CMK (cell line): ENCODE measurements at places on chromosomes 5 and 9.

DNA sequence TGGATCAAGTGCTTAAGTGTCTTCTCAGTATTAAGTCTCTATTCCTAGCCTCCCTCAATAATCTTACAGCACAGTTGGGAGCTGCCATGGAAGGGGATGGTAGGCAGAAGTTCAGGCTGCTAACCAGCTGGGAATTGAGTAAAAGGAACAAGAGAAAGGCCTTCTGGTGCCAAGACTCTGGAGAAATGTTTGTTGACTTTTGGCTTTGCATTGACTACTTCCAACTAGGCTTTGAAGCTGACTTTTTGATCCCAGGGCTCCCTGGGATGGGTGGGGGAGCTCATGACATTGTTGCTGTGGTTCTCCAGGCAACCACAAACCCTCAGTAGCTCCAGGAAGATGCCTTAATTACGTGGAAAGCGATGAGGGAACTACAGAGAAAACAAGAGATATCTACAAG, 85.2 kb upstream of the HTR4 start:
- DNase-seq, result no peak

- no peak for DNase-seq
Observed at GRCh38 chr5:142874540-142874939, 104.4 kb downstream of the ARHGAP26 start.

GRCh38 chr5:143115381-143115780, 288.1 kb downstream of the NR3C1 start:
- DNase-seq, result no peak

DNA sequence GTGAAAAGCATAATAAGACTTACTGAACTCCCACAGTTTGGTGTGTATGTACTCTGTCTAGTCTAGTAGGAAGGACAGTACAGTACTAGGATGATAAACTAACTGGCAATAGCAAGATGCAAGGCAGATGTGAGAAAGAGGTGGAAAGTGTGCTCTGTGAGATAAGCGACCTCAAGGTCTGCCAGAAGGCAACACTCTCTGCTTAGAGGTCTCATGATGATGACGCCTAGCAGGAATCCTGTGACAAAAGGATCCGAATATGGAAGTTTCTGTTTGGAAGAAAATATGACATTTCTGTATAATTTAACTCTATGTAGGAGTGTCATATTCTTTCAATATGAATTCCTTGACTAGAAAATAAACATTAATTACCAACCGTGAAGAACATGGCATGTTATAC, 112.2 kb downstream of the PLPPR1 start:
- DNase-seq, result no peak

GRCh38 chr5:72066705-72067107, 40.6 kb upstream of the MAP1B start:
- no peak for DNase-seq

DNA sequence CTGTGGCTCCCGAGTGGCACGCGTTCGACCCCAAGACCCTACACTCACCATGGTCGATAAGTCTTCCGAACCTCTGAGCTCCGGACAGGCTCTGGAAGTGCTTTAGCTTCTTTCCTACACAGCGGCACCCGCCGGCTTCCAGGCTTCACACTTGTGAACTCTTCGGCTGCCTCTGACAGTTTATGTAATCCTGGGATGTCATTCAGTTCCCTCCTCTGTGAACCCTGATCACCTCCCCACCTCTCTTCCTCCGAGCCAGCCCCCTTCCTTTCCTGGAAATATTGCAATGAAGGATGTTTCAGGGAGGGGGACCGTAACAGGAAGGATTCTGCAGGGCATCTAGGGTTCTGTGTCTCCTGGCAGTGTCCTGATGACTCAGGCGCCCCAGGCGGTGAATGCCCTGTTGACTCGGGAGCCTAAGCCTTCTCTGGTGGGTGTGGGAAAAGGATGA, at the start of gene CD14:
Gene CD14 (minus strand): TSS at position 155 of the 451 bp plus-strand sequence. CDS start 104 bp downstream, at position 51.
- DNase-seq, result no peak

DNA sequence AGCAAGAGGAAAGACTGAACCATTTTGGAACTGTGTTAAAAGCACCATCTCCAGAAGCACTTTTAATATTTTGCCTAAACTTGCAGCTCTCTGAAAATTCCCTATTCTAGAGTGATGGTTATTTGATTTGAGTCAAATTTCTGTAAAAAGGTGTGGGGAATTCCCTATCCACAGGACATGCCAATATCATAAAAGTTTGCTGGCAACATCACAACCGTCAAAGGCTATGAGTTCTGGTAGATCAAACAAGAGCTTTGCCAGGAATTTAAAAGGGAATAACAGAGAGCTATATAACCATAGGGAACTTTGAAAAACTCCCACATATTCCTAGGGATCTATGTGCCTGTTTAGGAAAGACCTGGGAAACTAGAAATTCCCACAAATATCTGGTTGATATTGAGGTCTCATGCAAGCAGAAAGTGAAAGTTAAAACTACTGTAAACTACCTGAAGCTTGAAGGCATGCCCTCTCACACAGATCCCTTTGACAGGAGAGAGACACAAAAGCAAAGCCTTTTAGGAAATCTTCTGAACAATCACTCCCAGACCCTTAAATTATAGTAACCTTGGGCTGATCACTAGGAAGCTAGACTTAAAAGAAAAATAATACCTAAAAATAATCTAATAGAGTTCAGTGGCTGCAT, 549.9 kb downstream of the ANXA1 start:
- DNase-seq, result no peak

DNA sequence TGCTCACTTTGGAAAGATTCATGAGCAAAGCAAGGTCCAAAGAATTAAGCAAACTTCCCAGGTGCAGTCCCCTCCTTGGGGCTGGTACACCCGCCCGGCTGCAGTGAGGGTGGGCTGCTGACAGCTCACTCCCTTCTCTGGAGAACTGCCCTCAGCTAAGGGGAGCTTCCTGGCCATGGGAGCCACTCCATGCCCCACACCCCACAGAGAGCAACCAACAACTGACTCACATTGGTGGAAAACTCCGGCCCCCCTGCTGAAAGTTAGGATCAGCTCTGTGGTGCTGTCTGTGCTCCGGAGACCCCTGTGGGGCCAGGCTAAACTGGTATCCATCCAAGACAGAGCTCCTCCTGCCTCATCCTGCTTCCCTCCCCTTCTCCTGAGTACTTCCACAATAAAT, 223.0 kb downstream of the GABBR2 start:
- DNase-seq, result no peak

- no peak for DNase-seq
Observed at GRCh38 chr9:94256007-94256406, 3.1 kb upstream of the ZNF169 start.

- DNase-seq, result no peak
Observed at GRCh38 chr9:89006267-89006666, 15.0 kb downstream of the S1PR3 start.

DNA sequence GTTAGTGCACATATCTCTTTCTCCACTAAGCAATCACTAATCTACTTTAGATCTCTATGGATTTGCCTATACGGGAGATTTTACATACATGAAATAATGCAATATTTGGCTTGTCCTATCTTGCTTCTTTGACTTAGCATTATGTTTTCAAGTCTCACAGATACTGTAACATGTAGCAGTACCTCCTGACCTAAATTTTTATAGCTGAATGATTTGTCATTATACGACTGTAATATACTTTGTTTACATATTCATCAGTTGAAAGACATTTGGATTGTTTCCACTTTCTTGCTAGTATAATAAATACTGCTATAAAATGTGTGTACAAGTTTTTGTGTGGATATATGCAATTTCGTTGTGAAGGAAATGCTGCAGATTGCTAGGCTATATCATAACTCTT, 1520.8 kb upstream of the CDH6 start:
- DNase-seq, result no peak

DNA sequence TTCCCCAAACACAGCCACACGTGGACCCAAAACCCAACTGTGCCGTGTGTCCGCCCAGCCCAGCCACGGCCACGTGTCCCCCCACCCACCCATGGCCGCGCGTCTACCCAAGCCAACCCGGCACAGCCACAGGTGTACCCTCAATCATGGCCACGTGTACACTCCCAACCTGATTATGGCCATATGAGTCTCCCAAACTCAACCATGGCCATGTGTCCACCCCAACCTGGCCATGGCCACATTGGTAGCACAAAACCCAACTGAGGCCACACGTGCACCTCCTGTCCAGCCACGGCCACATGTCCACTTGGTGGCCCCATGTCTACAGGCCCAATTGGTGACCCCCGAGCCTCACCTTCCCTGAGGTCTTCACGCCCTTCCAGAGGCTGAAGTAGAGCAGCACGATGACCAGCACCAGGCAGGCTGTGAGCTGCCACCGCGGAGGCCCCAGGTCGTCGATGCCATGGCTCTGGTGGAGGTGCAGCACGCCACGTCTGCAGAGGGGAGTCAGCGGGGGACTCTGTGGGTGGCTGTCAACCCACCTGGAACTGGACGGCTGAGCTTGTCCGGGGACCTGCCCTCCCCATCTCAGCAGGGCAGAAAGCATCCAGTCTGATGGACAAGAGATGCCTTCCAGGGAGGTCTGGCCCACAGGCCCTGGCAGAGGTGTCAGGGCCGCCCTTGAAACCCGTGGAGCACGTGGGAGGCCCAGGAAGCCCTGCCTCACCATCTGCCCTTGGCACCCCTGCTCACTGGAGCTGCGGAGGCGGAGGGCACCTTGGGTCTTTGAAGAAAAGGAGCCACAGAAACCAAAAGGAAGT, 23.5 kb downstream of the SLC6A3 start:
- DNase-seq, result no peak

DNA sequence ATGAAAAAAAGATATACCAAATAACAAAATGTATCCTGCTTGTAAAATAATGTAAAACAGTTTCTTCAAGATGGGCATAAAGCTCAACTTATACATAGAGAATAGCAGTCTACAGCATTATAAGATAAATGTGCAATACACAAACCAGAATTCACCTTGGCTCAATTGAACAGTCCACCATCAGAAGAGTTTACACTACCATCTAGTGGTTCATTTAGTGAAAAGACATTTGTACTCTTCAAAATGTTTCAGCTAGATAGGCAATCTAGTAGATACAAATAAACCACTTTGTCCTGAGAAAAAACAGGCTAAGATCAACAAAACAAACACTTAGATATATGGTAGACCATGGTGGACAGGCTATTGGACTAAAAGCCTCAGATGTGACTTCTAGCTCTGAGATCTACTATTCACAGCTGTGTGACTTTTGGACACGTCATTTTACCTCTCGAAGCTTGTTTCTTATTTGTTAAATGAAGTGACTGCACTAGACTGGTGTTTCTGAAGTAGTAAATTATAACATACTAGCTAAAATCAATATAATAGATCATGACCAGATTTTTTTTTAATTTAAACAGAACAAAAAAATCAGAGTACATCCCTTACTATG, 22.1 kb upstream of the TPD52L3 start:
- no peak for DNase-seq

- DNase-seq, result no peak
Observed at GRCh38 chr9:100134731-100135130, 35.7 kb downstream of the INVS start.

GRCh38 chr5:139461698-139462097, 845 bp downstream of the ECSCR start:
- DNase-seq, result no peak
